ENCODE measurements at places on chromosomes 6 and 20.

DNA sequence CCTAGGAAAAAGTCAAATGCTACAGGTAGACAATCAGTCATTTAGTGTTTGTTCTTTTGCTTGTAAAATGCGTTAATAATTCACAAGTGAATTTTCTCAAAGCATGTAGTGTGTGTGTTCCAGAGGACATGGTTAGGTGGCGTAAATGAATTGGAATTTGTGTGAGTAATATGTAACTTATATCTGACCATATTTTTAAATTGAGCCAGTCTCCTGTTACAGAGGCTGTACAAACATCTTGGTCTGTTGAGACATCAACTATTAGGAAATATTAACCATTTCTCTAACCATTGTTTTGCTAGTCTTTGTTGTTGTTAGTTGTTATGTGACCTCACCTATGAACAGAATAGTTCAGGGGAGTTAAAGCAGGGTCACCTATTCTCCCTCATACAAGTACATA is 22.7 kb downstream of the MCM8 start:
- DNase-seq = peak; percentile 21

- no peak for DNase-seq
Measured at GRCh38 chr6:74598462-74599393, 607.1 kb downstream of the COL12A1 start.

GRCh38 chr6:39553860-39554802 is 171.1 kb downstream of the KIF6 start:
- no peak for DNase-seq

GRCh38 chr6:37535759-37536490 is 36.2 kb upstream of the CCDC167 start:
- DNase-seq = no peak

DNA sequence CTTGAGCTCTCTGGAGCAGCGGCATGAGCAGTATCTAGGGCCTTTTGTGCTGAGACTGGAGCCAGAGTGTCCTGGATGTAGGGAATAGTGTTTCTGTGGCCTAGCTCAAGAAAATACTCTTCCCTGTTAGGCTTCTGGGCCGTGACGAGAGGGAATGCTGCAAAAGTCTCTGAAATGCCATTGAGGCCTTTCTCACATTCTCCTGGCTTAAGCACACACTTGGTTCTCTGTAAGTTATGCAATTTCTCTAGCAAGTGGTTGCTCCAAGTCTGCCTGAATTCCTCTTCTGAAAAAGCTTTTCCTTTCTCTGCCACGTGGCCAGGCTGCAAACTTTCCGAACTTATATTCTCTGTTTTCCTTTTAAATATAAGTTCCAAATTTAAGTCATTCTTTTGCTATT is 744.4 kb downstream of the GRIK2 start:
- no peak for DNase-seq

Measured in fibroblast of skin of abdomen (primary cell).